ENCODE measurements at places on chromosomes 6 and 20. TPM values are rescaled to one million over a fixed set of nuclear protein-coding genes. Genes with fewer than 3 reads are reported as not detected.

DNA sequence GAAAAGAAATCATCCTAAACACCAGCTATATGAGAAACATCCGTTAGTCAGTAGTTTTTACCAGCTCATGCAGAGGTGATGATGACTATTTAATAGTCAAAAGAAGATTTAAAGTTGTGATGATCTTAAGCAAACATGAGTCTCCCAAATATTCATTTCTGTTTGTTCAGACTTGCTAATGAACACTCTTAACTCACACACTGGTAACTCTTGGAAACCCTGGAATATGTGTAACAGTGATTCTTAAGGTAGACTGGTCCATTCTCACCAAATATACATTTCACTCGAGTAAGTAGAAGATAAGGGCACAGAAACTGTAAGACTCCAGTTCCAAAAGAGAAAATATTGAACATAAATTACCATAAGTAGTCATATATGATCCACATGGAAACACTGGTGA lies 29.1 kb downstream of the RSPO3 start:
- DNase-seq: no peak

DNA sequence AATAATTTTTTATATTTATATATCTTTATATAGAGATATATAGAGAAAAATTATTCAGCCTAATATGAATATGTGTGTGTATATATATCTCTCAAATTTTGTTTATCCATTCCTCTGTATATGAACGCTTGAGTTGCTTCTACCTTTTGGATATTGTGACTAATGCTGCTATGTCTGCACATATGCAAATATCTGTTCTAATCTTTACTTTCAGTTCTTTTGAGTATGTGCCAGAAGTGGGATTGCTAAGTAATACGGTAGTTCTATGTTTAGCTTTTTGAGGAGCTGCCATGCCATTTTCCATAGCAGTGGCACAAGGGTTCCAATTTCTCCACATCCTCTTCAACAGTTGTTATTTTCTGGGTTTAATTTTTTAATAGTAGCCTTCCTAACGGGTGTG lies 72.8 kb upstream of the CEP85L start:
- peak; percentile 30 for DNase-seq

The TMC2 gene
- not detected for total RNA-seq

- DNase-seq: no peak
These were observed 434.5 kb upstream of the MANEA start for GRCh38 chr6:95142661-95143335.

The PRR3 gene
- 6.9 TPM for total RNA-seq

The C6orf163 gene
- total RNA-seq: 0.29 TPM

The NRN1 gene
- 32.8 TPM for total RNA-seq

DNA sequence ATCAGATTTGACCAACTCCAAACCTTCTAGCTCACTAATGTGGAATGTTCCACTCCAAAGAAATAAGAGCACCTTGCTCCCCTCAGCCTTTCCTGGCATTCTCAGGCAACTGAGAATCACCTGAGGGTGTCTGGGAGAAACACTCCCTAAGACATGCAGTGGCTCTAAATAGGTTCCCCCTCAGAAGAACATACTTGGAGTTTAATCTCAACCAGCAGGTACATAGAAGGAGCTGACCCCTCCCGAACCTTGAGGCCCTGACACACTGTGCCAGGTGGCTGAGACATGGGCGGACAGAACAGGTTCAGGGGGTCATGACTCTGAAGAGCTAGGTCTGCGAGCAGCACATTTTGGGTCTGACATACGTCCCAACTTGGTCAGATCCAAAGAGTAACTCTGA lies 107.6 kb upstream of the MAP3K4 start:
- no peak for DNase-seq

Measured in RPMI7951 (cell line).